ENCODE measurements at places on chromosomes 3 and 15.

- no peak for DNase-seq
Observed at GRCh38 chr3:34956511-34956910, 682.8 kb upstream of the ARPP21 start.

DNA sequence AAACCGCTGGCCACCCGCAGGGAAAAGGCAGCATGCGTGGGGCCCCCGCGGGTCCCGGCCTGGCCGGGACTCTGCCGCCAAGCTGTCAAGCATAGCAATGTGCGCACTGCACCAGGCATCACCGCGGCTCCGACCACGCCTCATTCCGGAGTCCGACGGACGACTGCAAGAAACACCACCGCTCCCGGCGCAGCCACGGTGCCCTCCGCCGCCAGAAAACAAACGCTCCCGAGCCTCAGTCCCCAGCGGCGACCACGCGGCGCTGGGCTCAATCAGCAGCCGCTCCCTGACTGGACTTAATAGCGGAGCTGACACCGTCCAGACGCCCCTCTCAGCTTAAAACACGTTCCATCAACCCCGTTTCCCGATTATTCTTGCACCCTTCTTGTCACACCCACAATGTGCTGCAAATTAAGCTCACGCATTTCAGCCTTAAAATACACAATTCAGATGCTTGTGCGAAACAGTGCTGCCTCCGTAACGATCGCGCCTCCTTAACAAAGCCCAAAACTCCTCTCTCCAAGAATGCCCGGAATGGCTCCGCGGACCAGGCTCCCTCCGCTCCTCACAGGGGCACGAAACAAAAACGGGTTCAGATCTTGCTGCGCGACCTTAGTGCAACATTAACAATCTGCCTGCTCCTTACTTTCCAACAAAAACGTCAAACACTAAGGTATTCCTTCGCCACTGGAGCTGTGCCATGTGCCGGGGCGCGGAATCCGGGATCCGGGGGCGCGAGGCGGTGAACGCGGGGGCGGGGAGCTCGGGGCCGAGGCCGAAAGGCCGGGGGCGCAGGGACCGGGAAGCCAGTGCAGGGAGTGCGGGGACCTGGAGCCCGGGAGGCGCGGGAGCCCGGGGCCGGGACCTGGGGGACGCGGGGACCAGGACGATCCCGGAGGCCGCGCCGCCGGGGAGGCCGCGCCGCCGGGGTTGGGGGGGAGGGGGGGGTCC is 655 bp downstream of the CYFIP1 start:
- peak; percentile 68 for DNase-seq

DNA sequence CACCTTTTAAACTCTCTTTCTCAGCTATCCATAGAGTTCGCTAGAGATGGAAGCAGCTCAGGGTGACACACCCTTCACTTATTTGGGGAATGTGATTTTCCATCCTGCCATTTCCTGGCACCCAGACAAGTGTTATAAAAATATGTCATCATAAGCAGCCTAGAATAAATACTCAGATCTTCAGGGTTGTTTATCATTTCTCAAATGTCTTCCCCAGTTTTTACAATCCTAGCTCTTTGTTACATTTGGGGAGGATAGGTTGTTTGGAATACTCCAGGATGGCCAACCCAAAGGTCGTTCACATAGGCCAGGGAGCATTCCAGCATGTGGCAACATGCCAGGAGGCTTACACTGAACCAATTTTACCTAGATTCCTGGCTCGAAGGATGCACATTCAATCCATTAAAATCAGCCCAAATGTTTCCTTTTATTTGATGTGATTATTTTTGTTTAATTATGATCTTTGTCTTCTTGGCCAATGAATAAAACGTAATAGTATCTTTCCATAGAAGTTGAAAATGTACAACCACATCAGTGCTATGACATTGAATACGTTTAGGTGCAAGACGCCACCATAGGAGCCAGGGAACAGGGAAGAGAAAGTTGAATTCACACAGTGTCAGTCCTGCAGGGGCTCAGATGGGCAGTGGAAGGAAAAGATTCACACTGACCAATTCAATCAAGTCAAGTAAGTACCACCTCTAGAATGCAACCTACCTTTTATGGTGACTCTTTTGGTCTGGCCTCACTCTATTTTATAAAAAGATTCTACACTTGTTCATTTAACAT is 537.7 kb upstream of the MDFIC2 start:
- DNase-seq: no peak

GRCh38 chr3:138033202-138033691 is 23.3 kb downstream of the CLDN18 start:
- DNase-seq: no peak

- no peak for DNase-seq
Observed at GRCh38 chr3:11304175-11304574, 32.0 kb downstream of the ATG7 start.

DNA sequence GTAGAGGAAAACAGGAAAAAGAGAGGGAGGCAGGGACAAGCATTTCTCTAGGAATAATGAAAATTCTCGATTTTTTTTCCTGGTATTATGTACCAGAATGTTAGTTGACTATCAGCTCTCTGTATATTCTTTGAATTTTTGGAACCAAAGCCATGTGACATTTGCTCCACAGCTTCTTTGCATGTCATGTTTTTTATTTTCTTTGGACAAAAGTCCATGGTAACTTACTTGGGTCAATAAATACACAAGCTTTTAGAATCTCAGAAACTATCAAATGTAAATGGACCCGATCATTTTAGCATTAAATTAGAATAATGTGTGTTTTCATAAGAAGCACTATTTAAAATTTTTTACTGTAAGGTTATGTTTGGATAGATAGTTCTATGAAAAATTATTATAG is 320.5 kb downstream of the ZIC1 start:
- no peak for DNase-seq

DNA sequence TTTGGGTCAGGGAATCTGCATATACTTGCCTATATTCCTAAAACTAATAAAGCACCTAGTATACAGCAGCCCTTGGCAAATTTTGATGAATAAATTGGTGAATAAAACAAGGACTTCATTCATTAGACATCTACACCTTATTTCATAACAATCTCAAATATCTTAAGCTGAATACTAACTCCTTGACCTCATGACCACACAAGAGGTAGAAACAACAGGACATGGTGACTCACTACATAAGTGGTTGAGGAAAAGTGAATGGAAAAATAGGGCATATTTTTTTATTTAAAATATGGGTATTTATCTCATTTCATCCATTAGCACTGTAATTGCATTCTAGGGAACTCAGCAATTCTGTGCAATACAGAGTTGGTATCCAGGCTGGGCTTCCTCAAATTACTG is 7.8 kb upstream of the STAC start:
- no peak for DNase-seq

DNA sequence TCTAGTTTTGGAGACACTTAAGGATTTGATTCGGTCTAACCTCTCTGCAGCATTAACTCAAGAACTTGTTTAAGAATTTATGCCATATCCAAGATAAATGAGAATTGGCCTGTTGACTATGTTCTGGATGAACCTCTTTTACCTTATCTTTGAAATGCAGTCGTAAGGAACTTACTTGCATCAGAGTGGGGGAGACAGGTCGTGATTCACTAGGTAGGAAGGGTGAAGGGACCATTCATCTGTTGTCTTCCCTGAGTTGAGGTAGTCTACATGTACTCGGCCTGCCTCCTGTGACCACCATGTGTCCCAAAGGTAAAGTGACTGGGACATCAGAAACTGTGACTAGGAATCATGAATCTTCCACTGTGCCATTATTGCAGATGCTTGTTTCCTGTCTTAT is 248.0 kb upstream of the P2RY1 start:
- DNase-seq: no peak

DNA sequence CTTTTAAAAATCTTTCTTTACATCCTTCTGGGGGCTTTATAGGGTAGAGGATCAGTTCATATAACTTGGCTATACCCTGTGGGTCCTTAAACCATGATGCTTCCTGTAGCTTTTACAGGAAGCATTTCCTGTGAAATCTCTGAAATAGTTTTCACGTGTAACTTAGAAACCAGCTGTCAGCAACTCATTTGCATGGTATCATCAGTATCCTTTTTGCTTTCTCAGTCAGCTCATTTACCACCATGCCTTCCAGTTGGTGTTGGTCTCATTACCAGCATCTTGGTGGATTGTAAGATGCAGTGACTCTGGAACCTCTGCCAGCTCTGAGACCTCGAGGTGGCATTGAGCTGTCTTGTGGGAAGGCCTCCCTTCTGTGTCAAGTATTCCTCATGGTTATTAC is 96.7 kb upstream of the MYZAP start:
- DNase-seq: no peak

- DNase-seq: peak; percentile 65
Observed at GRCh38 chr3:141105828-141106628, 54.9 kb downstream of the SPSB4 start.

GRCh38 chr3:2856138-2857133 is 253.7 kb downstream of the IL5RA start:
- no peak for DNase-seq

DNA sequence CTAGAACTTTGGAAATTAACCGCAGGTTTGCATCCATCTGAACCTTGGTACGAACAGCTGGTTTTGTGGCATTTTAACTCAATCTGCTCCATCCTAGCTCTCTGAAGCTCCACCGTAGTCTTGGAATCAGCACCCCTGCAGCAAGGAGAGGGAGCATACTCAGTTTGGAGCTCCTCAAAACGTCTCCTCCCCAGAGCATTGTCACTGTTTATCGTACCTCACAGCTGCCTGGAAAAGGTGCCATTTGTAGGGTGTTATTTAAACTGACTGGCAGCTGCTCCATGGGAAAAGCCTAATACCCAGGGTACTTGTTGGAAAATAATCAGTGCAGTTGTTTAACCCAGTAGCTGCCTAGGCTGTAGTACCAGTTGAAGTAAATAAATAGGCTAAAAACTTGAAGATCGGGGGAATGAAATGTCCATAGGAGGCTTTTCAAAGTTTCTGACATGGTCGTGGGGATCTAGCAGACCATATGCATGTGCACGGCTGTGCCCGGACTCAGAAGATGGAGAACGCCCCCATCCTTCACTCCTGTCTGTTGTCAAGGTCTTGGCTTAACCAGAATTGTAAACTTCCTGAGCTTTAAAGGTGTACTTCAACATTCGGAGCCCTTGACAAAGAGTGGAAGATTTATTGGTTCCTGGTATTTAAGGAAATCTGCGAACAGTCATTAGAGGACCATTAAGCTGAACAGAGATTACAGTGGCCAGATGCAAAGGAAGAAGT is 43.9 kb downstream of the GHSR start:
- no peak for DNase-seq

DNA sequence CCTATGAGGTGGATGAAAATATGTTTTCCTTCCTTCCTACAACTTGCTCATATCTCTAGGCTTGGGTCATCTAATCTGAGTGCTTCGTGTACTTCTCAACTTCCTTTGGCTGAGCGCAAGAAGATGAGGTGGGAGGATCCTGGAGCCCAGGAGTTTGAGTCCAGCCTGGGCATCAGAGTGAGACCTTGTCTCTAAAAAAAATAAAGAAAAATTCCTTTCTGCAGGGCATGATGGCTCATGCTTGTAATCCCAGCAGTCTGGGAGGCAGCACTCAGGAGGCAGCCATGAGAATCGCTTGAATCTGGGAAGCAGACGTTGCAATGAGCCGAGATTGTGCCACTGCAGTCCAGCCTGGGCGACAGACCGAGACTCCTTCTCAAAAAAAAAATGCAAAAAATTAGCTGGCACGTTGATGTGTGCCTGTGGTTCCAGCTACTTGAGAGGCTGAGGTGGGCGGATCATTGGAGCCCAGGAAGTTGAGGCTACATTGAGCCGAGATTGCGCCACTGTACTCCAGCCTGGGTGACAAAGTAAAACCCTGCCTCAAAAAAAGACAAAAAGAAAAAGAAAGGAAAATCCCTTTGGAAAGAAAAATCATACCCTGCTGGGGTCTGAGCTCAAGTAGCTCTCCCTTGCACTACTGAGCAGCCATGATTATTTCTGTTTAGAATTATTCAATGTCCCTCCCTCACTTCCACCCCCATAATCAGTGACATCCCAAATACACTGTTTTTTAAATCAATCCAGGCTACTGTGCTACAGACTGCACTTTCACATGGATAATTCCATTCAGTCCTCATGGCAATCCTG is 28.0 kb upstream of the RAB11A start:
- DNase-seq: no peak

DNA sequence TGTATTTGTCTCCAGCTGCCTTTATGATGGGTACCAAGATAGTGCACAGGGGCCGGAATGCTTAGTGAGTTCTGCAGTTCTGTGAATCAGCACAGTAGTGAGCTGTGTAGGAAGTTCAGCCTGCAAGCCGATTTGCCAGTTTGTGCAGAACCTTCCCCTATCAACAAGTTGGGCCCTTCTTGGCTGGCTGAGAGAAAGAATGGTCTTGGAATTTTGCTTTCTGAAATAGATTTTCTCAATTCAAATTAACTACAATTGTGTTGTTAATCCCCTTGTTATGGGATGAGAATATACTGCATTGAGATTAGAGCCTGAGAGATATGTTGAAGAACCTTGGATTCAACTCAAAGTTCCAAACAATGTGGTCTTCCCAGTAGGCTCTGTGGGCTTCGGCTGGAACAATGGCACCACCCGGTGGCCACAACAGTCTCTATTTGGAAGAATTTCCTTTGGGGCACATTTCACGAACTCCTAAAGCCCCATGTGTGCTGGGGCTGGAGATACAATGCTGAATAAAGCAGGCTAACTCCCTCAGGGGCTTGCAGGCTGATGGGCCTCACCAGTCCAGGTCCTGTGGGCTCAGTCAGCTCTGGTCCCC is 59.1 kb downstream of the TRIM42 start:
- peak; percentile 34 for DNase-seq

- DNase-seq: no peak
Observed at GRCh38 chr3:59714066-59714465, 664.2 kb upstream of the CFAP20DC start.

GRCh38 chr3:71219744-71220638 is 363.5 kb downstream of the FOXP1 start:
- DNase-seq: peak; percentile 59

DNA sequence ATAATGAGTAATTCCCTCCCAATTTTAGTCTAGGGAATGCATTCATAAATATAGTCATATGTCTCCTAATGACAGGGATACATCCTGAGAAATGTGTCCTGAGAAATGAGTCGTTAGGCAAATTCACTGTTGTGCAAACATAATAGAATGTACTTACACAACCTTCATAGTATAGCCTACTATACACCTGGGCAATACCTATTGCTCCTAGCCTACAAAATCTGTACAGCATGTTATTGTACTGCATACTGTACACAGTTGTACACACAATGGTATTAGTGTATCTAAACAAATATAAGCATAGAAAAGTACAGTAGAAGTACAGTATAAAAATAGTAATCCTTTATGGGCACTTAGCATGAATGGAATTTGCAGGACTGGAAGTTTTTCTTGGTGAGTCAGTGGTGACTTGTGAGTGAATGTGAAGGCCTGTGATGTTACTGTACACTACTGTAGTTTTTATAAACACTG is 6.6 kb downstream of the DTWD1 start:
- no peak for DNase-seq

DNA sequence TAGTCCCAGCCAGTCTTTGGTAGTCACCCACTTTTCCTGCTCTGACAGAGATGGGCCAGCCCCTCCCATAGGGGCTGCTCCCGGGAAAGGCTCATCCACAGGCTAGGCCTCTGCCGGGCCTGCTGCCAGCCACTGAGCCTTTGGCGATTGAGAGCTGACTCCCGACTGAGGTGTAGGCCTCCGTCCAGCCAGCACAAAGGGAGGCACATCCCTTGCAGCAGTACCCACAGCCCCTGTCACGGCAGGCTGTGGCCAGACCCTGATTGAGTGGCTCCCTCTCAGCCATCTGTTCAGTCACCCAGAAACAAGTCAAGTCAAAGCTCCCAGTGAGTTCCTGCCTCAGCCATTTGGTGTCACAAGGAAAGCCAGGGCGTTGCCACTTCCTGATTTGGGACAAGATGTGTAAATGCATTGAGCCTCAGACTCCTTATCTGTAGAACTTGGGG is 6.2 kb upstream of the PAK6 start:
- DNase-seq: no peak
